Astrocyte of the hippocampus (primary cell): ENCODE measurements at places on chromosomes 16 and 17.

DNA sequence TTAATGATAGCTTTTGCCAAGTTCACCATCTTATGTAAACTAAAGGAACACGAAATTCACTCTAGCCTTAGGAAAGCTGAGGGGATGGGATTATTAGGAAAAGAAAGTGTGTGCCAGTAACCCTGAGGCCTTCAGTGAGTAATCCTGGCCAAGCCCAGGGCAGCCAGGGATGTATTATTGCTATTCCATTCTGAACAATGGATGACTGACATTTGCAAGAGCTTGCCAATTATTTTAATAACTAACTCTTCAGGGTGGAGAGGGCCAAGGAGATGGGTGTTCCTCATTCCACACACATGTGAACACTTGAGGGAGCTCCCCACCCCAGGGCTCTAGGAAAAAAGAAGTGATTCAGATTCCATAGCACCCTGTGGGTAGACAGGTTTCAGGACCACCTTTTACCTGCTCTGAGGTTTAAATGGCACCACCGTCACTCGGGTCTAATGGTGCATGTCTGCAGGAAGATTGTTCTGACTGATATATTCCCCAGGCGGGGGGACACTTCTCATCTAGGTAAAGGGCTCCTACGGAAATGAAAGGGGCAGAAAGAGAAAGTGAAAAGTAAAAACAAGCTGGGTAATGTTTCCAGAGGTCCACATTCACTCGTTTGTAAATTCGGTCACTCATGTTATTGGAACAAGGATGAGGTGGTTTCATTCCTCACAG, 41.5 kb downstream of the TK2 start:
- DNase-seq = peak; percentile 83

DNA sequence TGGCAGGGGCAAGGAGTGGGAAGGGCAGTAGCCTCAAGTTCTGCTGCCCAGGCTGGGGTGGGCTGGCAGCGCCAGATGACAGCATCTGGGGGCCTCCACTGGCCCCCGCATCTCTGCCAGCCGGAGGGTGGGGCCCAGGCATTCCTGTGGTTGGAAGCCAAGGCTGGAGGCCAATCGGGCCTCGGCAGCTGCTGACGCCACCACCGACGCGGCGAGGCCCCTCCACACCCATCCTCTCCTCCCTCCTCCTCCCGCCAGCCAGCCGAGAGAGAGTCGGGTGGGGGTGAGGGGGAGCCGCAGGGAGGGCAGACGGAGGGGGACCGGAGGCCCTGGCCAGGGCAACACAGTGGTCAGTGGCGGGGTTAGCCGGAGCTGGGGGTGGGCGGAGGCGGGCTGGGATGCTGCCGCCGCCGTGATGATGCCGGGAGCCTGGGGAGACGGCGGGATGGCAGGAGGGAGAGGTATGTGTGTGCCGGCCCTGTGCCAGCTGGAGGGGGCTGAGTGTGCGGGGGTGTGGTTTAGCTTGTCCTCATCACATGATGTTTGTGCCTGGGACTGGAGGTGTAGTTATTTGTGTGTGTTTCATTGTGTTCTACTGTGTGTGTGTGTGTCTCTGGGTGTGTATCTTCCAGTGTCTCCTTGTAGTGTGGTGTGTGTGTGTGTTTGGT, 36.6 kb downstream of the ARHGAP23 start:
- peak; percentile 99 for DNase-seq

DNA sequence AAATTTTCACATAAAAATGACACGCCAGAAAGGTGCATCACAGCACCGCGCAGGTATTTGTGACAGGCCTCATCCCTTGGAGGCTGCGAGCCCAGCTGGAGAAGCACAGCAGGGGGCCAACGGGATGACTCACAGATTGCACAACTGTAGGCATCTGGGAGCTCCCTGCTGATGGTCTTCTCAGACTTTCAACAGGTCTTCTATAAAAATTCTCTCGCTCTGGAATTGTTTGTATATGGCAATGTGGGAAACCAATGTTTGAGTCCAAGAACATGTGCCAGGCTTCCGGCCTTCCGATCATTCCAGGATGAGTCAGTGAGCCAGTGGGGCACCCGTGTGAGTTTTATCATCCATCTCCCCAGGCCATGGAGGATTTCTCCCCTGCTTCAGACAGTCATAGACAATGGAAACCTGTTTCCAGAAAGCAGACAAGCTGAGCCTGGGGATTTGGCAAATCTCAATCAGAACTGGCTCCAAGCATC, 24.1 kb upstream of the ADORA2B start:
- peak; percentile 76 for DNase-seq

DNA sequence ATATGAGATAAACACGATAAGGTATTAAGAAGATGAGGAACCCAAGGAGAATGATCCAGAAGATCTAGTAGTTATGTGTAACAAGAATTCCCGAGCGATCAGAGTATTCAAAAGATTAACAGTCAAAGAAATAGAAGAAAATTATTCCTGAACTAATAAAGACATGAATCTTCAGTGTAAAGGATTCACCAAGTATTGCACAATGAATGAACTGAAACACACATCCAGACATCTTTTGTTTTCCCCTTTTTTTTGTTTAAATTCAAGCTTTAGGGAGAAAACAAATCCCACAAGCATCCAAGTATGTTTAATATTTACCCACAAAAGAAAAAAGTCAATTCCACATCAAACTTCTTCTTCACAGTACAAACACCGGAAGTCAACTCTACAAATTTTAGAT, 23.7 kb upstream of the MYOCD start:
- no peak for DNase-seq

- no peak for DNase-seq
Measured at GRCh38 chr17:1201132-1201702, 21.4 kb upstream of the ABR start.

- no peak for DNase-seq
Measured at GRCh38 chr17:82188001-82188961, 24.4 kb downstream of the CCDC57 start.

DNA sequence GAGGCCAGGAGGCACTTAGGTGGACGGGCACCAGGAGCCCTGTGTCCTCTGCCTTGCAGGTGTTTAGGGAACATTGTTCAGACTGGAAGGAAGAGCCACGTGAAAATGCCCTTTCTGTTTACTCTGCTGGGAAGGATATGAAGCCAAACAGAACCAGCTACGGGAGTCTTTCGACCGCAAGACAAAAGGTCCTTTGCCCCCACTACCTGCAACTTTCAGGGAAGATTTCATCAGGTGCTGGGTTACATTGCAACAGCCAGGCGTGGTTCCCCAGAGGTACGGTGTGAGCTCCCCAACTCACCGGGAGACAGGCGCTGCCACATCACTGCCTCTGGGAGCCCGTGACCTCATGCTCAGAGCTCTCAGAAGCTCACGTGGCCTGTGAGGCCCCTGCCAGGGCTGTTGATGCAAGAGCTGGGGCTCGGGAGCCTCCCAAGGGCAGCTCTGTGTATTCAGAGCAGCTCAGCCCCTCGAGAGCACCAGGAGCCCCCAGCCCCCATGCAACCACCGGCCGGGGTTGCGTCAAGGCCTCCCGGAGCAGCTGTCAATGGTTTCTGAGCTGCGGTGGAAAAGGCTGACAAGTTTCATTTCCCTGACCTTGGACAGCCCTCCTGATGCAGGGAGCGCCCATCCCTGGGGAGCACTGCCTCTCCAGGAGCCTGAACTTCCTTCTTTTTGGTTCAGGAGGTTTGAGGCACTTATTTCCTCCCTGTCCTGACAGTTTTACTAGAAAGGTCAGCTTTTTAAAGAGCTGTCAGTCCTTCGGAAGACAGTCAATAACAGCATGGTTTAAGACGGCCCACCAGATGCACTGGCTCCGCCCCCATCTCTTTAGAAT, 42.1 kb downstream of the TBC1D16 start:
- DNase-seq = peak; percentile 84

- peak; percentile 91 for DNase-seq
Measured at GRCh38 chr17:80254396-80255251, 6.0 kb upstream of the RNF213 start.

- no peak for DNase-seq
Measured at GRCh38 chr17:79485991-79486390, 124.9 kb downstream of the RBFOX3 start.

- no peak for DNase-seq
Measured at GRCh38 chr17:17633310-17633709, 41.8 kb upstream of the PEMT start.

DNA sequence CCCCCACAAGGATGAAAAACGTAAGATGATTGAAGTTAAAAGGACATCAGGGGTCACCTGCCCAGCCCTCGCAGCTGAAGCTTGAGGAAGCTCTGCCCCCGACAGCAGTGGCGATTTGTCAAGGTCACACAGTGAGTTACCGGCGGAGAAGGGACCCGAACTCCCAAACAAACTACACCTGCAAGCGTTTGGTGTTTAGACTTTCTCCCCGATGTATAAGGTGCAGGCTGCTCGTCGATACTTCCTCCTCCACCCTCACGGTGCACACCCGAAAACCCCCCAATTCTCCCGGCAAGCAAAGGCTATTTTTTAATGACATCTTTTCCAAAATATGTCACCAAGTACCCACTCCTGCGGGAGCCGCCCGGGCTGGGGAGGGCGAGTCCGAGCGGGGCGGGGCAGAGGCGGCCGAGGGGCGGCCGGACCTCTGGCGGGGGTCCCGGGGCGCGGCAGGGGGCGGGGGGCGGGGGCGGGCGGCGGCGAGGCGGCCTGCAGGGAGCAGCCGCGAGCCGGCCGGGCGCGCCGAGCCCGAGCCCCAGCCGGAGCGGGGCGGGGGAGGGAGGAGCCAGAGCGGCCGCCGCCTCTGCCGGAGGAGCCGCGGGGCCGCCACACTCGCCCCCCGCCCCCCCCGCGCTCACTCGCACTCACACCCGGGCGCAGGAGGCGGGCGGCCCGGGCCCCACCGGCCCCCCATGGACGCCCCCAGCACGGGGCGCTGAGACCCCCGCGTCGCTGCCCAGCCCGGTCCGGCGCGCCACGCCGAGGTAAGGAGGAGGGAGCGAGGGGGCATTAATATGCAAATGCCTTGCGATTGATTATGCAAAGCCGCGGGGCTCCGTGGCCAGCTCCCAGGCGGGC, at the start of gene THRA:
Gene THRA, plus strand, starts transcription at position 637 of the 858 bp plus-strand sequence. CDS start 11,524 bp downstream, outside the sequence.
- peak; percentile 86 for DNase-seq

GRCh38 chr16:66605979-66606751, 1.7 kb downstream of the CMTM3 start:
- no peak for DNase-seq

- no peak for DNase-seq
Measured at GRCh38 chr17:8117367-8117979, 841 bp downstream of the ALOXE3 start.

- DNase-seq = peak; percentile 80
Measured at GRCh38 chr16:29825145-29826044, 5.1 kb downstream of the MVP start.

GRCh38 chr17:67558740-67559380, 158.9 kb upstream of the NOL11 start:
- DNase-seq = no peak

- DNase-seq = no peak
Measured at GRCh38 chr17:77147357-77147801, 6.6 kb downstream of the SEC14L1 start.

GRCh38 chr16:17777408-17777863, 306.7 kb upstream of the XYLT1 start:
- no peak for DNase-seq
